HAP-1 (cell line): ENCODE measurements at places on chromosomes 2 and 18.

- DNase-seq: peak; percentile 87
These were observed 2.6 kb upstream of the FZD5 start for GRCh38 chr2:207772081-207772843.

- DNase-seq: no peak
These were observed 33.5 kb upstream of the CD226 start for GRCh38 chr18:69980982-69981804.

DNA sequence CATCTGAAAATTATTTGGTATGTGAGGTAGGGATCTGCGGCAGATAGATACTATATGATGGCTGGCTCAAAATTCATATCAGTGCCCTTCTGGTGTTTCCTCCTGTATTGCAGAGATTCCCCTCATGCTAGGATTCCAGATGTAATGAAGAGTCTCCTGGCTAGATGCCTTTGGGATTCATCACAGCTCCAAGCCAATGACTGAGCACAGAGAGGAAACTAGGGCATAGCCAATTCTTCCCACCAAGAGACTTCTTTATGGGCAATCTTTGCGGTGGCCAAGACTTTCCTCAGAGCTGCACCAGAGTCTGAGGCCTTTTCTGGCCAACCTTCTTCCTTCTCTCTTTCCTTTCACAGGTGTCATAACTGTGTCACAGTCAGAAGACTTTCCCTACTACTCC is 25.5 kb upstream of the CIB4 start:
- DNase-seq: no peak

DNA sequence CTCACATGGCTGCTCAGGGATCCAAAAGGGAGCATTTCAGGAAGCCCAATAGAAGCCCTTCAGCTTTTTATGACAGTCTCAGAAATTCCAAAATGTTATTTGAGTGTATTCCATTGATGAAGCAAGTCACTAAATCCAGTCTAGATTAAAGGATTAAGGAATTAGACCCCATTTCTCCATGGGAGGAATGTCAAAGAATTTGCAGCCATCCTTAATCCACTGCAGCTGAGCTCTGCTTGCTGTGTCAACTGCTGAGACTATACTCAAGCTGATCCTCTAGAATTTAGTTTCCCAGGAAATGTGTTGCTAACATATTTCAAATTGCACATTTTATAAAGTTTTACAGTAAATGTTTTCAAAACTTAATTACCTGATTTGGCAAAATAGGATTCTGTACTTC is 28.4 kb upstream of the C2orf69 start:
- peak; percentile 34 for DNase-seq

- no peak for DNase-seq
These were observed 108.0 kb upstream of the LDLRAD4 start for GRCh38 chr18:13110559-13110958.

DNA sequence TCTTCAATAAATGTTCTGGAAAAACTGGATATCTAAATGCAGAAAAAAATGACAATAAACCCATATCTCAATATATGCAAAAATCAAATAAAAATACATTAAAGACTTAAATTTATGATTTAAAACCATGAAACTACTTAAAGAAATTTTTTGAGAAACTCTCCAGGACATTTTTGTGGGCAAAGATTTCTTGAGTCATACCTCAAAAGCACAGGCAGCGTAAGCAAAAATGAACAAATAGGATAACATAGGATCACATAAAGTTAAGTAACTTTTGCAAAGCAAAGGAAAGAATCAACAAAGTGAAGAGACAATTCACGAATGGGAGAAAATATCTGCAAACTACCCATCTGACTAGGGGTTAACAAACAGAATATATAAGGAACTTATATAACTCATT is 1545.5 kb downstream of the SUCLG1 start:
- DNase-seq: no peak

DNA sequence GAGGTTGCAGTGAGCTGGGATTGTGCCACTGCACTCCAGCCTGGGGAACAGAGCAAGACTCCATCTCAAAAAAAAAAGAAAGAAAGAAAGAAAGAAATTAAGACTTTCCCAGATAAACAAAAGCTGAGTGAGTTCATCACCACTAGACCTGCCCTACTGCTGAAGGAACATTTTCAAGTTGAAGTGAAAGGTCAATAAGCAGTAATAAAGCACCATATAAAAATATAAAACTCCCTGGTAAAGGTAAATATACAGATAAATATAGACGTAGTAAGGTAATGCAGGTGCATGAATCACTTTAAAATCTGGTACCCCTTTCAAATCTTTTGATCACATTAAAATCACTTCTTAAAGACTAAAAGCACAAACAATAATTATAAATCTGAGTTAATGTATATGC is 42.6 kb downstream of the UNC50 start:
- DNase-seq: no peak

- DNase-seq: no peak
These were observed 2154.0 kb upstream of the PIK3C3 start for GRCh38 chr18:39801010-39801409.

GRCh38 chr2:186925514-186925913 is 76.5 kb upstream of the ZSWIM2 start:
- no peak for DNase-seq

DNA sequence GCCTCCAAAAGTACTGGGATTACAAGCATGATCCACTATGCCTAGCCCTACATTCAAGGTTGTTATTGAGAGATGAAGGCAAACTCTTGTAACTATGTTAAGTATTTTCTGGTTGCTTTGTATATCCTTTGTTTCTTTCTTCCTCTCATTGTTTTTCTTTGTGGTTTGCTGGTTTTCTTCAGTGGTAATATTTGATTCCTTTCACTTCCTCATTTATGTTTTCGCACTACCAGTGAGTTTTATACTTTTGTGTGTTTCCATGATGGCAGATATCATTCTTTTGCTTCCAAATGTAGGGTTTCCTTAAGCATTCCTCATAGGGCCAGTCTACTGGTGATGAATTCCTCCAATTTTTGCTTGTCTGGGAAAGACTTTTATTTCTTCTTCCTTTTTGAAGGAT is 90.2 kb downstream of the NCK2 start:
- DNase-seq: no peak

- no peak for DNase-seq
These were observed 26.8 kb downstream of the SH3BP4 start for GRCh38 chr2:234978466-234979203.

DNA sequence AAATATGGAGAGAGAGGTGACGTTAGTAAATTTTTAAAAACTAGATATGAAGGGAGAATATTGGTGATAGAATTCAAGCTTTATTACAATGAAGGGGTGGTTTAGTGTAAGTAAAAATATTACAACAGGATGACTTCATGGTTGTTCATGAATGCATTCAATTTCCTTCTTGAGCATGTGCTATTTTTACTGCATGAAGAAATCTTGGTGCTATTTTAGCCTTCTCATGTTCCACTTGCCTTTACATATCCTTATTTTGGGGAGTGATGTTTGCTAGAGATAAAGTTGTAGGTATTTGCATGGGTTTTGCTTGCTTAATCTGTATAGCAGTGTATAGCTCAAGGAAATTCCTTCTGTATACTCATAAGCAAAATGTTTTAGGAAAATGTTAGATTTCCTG is 195.0 kb upstream of the MMADHC start:
- DNase-seq: no peak

GRCh38 chr2:230444832-230445231 is 28.8 kb downstream of the SP100 start:
- DNase-seq: no peak

GRCh38 chr2:236510034-236510433 is 59.6 kb upstream of the ACKR3 start:
- no peak for DNase-seq

DNA sequence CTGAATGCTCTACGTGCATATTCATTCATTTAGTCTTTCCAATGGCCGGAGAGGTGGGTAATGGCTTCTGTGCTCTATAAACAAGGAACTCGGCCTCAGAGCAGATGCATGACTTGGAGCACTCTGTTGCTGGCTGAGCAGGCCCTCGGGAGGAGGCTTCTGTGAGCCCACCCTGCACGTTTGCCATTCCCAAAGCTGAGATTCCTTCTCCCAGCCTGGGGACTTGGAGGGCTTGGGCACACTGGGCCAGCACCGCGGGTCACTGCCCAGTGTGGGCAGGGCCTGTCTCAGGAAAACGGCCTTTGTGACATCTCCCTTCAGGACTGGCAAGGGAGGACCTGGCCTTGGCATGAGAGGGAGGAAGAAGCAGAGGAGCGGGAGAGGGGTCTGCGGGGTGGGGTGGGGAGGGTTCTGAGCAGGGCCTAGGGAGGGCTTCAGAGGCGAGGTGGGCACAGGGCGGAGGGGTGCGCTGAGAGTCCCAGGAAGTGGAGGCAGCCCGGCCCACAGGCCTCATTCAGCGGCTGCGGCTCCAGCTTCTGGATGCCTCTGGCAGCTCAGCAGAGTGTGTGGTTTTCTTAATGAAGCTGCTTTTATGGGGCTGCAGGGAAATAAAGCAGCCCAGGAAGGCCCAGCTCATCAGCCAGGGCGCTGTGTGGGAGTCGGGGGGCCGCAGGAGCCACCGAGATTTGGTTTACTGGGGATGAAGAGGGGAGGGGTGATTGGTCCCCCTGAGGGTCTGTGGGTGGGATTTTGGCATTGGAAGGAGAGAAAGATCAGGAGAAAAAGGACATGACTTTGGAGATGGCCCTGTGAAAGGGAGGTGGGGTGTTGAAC is 51.7 kb upstream of the OTOF start:
- DNase-seq: no peak

DNA sequence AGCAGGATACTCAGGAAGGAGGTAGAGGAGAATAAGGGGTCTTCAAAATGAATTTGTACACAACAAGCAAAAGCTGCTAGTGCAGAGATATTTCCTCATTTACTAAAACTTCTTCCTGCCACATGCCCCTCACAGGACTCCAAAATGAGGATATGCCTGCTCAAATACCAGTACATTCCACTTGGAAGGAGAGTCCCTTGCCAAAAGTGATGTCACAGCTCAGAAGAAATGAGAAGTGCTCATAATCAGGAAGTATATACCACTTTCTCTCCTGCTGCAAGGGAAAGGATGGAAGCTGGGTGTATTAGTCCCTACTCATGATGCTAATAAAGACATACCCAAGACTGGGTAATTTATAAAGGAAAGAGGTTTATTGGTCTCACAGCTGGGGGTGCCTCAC is 87.7 kb upstream of the FSHR start:
- DNase-seq: no peak

DNA sequence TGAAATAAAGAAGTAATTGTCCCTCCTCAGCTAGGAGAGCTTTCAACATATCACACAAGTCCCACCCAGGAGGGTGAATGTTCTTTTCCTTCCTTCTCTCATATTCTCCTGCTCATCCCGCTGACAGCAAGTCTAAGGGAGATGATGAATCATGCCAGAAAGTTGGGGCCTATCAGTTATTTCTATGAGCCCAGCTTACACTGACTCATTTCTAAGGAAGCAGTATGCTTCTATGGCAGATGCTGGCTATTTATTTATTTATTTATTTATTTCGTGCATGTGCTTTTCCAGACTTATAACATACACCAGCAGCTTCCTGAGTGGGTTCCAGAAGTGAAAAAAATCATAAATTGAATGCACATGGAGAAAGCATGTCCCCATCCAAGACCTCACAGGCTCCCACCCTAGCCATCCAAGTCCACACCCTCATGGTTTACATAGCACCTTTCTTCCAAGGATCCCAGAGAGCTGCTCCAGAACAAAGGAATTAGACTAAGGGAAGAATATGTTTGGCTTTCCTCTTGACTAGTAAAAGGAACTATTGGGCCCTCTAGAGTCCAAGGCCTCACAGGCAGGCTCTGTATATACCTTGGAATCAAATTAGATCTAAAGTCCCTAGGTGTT is 1074.2 kb upstream of the ZEB2 start:
- DNase-seq: no peak

DNA sequence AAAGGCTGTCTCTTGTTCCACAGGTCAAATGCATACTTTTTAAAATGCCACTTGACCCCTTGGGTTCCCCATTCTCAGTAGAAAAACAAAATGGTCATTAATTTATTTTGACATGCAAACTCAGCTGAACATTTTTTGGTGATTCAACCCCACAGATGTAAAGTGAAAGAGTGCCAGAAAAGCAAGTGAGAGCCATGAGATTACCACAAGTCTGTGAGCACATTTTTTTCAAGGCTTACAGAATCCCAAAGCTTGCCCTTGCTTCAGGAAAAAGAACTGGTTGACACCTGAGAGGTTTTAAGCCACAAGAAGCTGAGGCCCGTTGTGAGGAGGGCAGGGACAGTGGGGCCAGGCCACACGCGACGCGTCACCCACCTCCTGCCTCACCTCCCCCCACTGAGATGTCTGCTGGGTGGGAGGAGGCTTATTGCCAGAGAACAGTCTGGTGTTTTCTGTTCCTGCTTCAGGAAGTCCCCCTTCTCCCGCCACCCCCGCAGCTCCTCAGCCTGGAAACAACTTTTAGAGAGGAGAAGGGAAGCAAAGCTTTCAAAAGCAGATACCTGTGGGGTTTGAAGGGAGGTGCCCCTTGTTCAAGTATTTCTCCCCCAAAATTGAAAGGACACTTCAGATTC is 70.4 kb upstream of the CYP1B1 start:
- DNase-seq: no peak

DNA sequence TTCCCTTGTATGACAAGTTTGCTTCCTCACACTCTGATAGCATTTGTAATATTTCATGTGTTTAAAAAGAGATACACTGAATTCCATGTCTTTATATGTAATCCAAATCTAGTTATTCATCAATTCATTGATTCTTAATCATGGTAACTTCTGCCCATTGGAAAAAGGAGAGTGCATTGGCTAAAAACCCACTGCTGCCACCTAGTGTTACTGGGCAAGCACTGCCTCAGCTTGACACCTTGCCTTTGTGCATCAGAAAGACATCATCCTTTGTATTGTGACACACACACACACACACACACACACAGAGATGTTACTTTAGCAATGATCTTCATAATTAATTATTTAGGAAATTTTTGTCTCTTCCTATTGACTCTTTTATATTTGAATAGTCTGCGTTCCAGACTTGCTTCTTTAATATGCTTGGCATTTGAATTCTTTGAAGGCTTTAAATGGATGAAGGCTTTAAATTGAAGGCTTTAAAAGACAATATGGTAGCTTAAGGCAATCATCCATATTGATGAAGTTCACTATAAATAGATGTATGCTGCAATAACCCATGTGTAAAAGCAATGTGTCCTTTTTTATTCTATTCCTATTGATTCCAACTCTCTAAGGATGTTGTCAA is 414.2 kb upstream of the CHST9 start:
- DNase-seq: peak; percentile 18

DNA sequence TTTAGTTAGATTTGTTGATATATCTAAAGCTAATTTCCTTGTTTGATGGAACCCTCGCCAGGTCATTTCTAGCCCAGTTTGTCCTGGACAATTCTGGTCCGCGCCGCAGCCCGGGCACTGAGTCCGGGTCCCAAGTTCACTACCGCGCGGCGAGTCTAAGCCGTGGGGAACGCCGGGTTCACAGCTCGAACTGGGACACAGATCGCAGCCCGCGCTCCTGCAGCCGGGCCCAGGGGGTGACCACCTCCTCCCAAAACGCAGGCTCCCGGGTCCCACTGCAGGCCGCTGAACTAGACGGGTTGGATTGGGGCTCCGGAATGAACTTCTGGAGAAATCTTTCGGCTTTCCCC is 681 bp downstream of the ACADL start:
- no peak for DNase-seq

DNA sequence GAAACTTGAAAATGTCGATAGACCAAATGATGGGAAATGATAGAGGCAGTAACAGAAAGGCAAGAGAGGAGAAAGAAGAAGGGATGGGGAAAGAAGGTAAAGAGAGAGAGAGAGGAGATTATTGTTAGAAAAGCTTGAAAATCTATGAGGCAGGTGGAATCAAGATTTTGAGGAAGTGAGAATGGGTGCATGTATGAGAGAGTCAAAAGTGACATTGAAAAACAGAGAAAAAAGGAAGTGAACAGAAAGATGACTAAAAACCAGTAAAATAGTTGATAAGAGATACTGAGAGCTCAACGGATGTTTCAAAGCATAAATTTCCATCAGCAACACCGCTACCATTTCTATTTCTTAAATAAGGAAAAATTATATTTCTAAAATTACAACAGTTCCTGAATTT is 327.4 kb upstream of the CWC22 start:
- no peak for DNase-seq
